ENCODE measurements at places on chromosomes 5 and 9.

DNA sequence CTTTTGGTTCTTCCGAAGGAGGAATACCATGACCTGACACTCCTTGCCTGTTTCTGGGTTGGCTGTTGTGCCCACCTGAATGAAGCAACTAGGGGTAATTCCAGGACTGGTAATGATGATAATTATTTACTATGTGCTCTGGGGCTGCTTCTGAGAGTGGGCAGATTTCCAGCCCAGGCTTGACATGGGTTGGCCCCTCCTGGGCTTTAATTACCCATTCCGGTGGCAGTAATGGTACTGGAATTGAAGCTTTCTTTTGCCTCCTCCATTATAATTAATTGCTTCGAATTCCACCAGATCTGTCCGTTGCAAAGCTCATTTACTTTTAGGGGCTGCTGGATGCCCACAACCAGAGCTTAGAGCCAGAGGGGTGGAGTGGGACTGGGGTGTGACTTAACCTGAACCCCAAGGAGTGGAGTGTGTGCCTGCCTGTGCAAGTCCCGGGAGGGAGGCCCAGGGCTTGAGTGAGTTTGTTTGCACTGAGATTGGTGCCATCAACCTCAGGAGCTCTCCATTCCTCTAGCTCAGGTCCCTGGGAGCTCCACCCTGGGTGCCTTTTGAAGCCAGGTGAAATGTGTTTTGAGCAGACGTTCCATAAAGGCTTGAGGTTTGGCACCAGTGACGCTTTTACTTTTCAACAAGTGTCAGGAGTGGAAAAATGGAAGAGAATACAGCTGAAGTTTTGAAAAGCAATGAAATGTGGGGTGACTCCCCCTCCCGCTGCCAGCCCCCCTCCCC lies 214.6 kb downstream of the PDZD2 start:
- no peak for DNase-seq

- no peak for DNase-seq
These were observed 65.9 kb upstream of the FCN2 start for GRCh38 chr9:134814598-134815215.

DNA sequence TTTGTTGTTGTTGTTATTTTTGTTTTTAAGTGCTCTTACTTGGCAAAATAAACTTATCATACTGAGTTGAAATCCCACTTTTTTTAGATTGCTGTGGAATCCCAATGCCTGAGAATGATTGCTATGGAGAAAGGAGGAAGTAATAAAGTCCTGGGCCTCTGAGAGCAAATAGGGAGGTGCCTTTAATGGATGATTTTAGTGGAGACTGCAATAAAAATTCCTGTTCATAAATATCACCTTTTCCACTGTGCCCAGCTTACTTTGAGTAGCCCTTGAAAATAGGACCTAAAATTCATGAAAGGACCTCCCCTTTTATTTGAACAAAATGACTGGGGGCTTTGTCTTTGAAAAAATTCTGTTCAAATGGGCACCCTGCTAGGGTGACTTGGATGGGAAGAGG lies 21.8 kb upstream of the ANKH start:
- DNase-seq = no peak

GRCh38 chr5:67404256-67405100 lies 207.9 kb upstream of the CD180 start:
- DNase-seq = no peak

- no peak for DNase-seq
These were observed 13.6 kb downstream of the KCNIP1 start for GRCh38 chr5:170517411-170517810.

- no peak for DNase-seq
These were observed 761 bp downstream of the CCT5 start for GRCh38 chr5:10250806-10251276.

- no peak for DNase-seq
These were observed 32.5 kb downstream of the ANXA1 start for GRCh38 chr9:73183917-73184861.

Data from NCI-H1436 treated with DMSO at 0.1 percent for 48 hours (cell line).